ENCODE measurements at places on chromosomes 16 and 17.
A peak's percentile ranks its signal among the peaks of the same experiment; 100 is the strongest.

DNA sequence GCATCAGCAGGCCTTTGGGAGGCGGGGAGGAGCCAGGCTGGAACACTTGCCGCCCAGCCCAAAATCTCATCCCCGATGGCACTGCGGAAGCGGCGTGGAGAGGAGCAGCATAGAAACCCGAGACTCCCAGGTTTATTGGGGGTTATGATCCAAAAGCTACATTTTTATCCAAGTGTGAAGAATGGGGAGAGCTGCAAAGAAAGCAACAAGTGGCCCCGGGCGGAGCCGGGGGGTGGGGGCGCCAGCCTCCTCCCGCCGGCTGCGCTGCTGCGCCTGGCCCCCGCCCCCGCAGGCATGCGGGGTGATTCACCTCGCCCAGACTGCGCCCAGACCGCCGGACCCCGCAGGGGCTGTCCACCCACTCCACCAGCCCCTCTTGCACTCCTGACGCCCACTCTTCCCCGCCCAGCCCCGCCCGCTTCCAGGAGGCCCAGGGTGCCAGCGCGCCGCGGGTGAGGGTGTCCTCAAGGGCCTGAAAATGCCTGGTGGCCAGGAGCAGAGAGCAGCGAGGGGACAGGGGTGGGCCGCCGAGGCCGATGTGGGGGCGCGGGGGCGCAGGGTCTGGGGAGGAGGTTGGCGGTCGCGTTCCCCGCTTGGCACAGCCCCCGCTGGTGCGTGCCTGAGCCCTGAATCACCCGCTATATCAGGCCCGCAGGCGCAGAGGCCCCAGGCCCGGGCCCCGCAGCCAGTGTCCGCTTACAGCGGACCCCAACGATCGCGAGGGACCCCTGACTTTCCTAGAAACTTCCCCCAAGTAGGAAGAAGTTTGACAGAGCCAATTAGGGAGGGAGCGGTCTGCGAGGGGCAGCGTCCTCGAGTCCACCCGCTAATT lies 1.3 kb downstream of the CAVIN1 start:
- DNase-seq = peak; percentile 45

DNA sequence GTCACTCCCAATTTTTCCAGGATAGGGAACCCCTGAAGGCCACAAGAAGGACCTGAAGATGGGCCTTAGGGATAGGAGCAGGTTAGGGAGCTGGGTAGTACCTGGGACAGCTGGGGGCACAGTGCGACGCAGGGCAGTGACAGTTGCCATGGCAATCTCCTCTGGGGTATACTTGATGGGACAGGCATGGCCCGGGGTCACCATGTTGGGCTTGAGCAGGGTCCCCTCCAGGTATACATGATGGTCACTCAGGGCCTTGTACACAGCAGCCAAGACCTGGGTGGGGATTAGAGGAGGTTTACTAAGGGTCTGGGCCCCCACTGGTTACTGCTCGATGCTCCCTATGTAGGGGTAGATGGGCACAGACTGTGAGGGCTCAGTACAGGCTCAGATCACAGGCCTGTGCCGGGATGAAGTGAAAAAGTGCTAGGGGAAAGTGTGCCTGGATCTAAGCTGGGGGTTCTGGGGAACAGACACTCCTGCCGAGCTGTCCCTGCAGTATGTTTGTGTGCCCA lies 2.7 kb downstream of the ALDOC start:
- DNase-seq = no peak

GRCh38 chr16:48158296-48158695 lies 2.5 kb upstream of the ABCC12 start:
- DNase-seq = peak; percentile 45

GRCh38 chr17:16473044-16474011 lies 18.7 kb downstream of the LRRC75A start:
- no peak for DNase-seq

GRCh38 chr16:9389543-9390207 lies 298.2 kb downstream of the HAPSTR1 start:
- DNase-seq = no peak

DNA sequence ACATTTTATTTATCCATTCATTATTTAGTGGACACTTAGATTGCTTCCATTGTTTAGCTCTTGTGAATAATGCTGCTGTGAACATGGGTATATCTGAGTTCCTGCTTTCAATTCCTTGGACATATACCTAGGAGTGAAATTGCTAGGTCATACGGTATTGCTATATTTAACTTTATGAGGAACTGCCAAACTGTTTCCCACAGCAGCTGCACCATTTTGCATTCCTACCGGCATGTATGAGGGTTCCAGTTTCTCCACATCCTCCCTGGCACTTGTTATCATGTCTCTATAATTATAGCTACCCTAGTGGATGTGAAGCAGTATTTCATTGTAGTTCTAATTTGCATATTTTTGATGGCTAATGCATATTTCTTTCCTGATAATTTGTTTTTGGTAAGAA lies 23.7 kb upstream of the DRG2 start:
- DNase-seq = no peak

GRCh38 chr17:45021607-45022287 lies 29.7 kb downstream of the DCAKD start:
- peak; percentile 81 for DNase-seq

DNA sequence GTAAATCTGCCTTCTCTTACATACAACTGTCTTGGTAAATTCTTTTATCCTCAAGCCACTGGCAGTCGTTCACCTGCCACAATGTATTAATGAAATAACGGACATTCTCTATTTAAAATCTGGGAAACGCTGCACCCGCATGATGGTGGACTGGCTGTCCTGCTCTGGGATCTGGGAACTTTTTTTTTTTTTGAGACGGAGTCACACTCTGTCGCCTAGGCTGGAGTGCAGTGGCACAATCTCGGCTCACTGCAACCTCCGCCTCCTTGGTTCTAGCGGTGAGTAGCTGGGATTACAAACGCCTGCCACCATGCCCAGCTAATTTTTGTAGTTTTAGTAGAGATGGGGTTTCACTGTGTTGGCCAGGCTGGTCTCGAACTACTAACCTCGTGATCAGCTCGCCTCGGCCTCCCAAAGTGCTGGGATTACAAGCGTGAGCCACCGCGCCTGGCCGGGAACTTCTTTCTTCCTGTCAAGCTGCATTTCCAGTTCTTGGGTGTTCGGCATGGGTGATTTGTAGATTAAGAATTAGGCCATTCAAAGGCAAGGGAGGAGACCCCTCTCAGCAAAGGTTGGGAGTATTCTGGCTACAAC lies 28.3 kb downstream of the PRDM7 start:
- DNase-seq = no peak

DNA sequence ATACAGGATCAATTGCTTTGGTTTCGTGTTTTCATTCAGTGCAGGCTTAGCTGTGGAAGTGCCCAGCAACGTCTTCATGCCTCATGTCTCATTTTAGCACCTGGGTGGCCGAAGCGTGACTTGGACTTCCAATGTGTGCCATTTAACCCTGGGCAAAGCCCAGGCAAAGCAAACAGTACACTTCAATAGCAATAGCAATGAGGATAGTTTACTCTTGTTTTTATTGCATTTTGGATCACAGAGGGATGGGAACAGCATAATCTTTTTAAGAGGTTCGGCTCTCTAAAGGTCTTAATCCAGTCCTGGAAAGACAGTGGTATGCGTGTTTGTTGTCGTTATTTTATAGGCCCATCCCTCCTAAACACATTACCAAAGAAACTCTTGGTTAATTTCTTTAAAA lies 86.2 kb downstream of the HS3ST3B1 start:
- DNase-seq = no peak

DNA sequence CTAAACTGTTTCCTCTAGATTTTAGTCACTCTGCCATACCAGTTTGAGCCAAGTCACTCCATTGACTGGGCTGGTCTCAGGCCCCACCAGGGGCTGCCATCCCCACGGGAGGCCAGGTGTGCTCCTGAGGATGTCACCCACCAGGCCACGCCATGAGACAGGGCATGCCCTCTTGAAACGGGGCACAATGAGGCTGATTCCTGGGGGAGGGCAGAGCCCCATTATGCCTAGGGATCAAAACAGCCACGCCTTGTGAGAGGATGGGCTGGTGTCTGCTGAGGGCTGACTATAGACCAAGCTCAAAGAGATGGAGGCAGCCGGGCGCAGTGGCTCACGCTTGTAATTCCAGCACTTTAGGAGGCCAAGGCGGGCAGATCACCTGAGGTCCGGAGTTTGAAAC lies 21.5 kb downstream of the GINS2 start:
- no peak for DNase-seq
